ENCODE measurements at places on chromosomes 13 and 19.

DNA sequence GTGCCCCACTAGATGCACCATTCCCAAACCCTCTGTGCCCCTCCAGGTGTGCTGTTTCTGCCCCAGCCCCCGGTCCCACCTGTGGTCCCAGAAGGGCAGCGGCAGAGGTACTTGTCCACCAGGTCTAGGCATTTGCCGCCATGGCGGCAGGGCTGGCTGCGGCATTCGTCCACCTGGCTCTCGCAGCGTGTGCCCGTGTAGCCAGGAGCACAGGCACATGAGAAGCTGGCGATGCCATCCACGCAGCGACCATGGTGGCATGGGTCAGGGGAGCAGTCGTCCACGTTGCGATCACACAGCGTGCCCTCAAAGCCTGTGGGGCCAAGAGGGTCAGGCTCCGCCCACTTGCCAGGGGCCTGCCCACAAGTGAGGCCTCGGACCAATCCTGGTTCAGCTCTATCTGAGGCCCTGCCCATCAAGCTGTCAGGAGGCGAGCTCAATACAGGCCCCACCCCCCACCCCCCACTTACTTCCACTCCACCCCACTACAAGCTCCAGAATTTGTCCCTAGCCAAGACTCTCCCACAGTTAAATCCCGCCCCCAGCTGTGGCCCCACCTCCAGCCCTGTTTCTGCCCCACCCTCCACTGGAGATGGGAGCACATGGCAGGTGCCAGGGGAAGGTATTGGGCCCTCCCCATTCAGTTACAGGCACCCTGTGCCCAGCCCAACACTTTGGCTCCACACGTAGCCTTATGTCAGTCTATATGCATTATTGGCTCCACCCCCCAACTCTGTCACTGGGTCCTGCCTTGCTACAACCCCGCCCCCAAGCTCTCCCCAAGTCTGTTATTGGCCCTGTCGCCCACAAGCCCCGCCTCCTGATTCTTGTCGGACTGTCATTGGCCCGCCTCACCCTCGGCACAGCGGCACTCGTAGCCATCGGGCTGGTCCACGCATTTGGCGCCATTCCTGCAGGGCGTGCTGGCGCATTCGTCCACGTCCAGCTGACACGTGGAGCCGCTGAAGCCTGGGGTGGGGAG, 13.5 kb downstream of the NOTCH3 start:
- no peak for DNase-seq

DNA sequence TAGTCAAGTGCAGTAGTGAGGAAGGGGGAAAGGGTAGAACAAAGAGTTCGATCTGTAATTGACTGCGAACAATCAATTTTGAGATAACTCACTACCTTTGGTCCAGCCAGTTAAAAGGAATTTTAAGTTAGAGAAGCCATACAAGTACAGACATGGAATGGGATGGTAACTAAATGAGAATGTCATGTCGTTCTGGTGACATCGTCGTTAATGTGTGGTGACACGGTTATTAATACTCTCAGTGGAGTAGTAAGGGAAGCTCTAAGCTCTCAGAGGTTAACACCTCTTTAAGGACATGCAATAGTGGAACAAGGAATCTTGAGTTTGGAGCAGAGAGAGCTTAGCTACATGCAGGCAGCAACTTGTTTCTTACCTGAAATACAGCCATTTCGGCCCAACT, 154.9 kb upstream of the KLF12 start:
- DNase-seq: no peak

- peak; percentile 61 for DNase-seq
Measured at GRCh38 chr13:110015253-110015652, 228.9 kb upstream of the IRS2 start.

- DNase-seq: no peak
Measured at GRCh38 chr19:48512504-48513288, 1.1 kb upstream of the LMTK3 start.

- DNase-seq: no peak
Measured at GRCh38 chr19:29211562-29212355, 1.2 kb downstream of the UQCRFS1 start.

- no peak for DNase-seq
Measured at GRCh38 chr13:46010148-46010547, 42.4 kb downstream of the ZC3H13 start.

DNA sequence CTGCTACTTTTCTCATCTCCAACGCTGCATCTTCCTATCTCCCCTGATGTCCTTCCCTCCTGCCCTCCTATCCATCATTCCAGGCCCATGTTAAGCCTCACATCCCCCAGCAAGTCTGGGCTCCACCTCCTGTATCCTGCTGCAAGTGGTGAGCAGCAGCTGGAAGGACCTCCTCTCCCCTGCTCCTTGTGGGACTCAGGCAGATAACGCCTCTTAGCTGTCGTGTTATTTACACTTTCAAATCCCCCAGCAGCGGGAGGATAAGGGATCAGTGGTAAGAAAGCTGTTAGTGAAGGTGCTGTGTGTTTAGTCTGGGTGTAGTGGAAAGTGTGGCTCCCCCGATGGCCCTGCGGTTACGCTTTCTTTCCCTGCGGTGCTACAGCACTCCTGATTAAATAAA, 211.9 kb downstream of the ZNF536 start:
- no peak for DNase-seq

Data from NCI-H1417 (cell line).